ENCODE measurements at places on chromosomes 2 and 18.

GRCh38 chr2:233082931-233083755, 23.0 kb downstream of the INPP5D start:
- DNase-seq: no peak

DNA sequence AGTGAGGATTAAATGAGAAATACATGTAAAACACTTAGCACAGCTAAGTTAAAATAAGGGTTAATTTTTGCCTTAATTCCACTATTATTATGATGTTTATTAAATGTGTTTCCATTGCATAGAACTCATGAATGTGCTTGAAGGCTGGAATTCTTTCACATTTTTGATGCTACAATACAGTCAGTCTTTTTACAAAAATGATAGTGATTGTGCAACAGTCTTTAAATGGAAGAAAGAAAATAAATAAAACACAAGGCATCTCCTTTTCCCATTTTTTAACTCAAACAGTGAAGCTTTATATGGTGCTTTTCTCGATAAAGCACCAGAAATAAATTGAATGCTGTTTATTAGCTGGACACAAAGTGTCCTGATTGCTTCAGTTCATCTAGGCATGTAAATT, 123.9 kb downstream of the MAP2 start:
- no peak for DNase-seq

- no peak for DNase-seq
Observed at GRCh38 chr18:3593381-3593903, 143.5 kb downstream of the TGIF1 start.

- DNase-seq: no peak
Observed at GRCh38 chr18:80223581-80224148, 23.6 kb downstream of the PARD6G start.

DNA sequence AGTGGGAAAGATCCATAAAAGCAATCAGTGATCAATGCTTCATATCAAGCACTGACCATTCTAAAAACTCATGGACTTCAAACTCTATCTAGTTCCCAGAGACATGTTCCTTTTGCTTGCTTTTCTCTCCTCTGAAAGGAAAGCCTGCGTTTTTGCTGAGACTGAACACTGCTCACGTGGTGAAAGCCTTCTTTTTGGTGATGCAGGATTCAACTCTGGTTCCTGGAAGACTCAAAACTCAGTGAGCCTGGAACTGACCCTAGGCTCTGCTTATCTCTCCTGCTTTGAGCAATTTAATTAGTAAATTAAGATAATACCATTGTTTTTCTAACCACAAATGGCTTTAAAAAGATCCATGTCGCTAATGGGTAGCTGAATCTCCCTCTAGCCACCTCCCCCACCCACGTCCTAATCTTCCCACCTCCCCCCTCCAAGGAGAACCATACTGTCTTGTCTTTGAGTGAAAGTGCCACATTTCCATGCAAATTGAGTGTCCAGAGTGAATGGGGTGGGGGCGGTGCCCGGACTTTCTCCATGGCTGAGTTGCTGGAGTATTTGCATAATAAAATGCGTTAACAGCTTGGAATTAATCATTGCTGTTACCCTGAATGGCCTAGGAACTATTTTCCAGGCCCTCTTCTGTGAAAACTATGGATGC, 130.5 kb downstream of the BCL11A start:
- no peak for DNase-seq

DNA sequence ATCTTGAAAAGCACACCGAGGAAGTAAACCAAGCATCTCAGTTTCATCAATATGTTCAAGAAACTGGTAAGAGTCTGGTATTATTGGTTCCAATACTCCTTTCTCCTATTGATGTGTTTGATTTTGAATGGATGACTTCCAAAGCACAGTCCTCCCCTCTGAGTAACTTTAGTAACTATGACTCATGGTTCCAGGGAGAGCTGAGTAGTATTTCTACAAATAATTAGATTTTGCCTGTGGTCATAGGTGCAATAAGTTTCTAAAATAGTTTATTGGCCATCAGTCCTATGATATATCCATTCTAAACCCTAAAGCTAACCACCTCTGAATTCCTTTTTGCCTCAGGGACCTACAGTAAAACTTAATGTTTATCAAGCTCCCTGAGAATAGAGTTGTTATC, 352.4 kb downstream of the XIRP2 start:
- DNase-seq: no peak

DNA sequence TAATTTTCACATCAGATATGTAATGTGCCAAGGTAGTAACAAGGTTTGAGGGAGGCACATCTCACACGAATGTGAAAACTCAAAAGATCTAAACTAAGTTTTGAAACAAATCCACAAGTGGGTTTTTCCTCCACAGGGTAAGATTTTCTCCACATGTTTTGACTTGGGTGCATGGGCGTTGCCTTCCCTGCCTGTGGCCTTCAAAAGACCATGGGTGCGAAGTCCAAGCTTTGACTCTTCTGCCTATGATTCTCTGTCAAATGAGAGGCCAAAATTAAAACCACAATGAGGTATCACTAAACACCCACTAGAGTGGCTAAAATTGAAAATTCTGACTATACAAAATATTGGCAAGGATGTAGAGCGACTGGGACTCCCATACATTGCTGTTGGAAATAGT, 30.7 kb downstream of the NIFK start:
- DNase-seq: no peak

GRCh38 chr2:27182346-27182745, 29.5 kb upstream of the ATRAID start:
- DNase-seq: no peak

GRCh38 chr2:166088634-166089033, 39.2 kb downstream of the SCN1A start:
- DNase-seq: no peak

DNA sequence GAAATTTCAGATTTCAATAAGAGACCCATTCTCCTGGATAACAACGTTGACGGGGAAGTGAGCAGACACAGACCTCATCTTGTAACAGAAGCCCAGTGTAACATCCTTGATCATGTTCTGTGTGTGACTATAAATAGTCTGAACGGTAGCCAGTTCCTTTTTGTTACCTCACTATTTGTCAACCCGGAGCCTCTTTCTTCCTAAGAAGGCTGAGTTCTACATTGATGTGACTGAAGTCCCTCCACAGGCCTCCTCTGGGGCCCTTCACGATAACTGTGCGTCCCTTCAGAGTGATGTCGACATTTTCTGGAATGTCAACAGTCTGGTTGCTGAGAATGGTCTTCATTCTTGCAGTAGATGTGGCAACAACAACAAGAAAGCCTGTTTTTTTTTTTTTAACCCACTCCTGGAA, 6.3 kb upstream of the PLEKHM3 start:
- no peak for DNase-seq

- no peak for DNase-seq
Observed at GRCh38 chr2:18790509-18791171, 201.3 kb upstream of the NT5C1B start.

GRCh38 chr18:69998523-69998987, 50.9 kb upstream of the CD226 start:
- no peak for DNase-seq

DNA sequence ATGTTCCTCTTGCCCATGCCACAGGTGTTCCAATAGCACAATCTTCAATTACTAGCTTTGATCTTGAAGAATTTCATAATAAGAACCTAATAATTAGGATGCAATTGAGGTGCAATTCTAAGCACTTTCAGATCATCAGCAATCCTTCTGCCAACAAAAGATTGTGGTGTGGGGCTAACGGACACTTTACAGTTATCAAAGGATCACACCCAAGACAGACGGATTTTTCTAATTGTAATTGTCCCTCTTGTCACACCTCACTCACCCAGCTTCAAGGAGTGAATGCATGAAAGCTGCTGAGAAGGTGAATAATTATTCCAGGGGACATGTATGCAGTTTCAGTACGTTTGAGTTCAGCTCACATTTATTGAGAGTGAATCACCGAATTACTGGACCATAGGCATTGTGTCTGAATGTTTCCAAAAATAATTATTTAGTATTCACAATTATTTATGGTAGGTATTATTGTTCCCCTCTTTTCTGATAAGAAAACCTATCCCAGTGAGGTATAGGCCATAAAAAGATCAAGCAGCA, 438.5 kb upstream of the TRIB2 start:
- no peak for DNase-seq

DNA sequence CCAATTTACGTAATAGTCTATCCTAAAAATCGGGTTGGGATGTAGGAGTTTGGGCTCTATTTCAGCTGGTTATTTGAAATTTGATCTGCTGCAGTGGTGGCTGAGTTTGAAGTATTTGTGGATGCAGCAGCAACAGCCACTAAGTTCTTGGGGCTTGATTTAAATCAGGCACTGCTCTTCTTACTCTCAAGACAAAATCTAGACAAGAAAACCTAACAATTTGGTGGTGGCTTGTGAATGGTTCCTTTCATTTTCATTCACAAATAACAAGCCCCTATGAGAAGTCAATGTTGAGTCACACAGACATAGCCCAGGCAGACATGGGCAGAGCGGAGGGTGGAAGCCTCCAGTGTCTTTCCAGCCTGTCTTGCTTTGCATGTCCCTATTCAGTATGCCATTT, 199.3 kb downstream of the LTBP1 start:
- DNase-seq: no peak

DNA sequence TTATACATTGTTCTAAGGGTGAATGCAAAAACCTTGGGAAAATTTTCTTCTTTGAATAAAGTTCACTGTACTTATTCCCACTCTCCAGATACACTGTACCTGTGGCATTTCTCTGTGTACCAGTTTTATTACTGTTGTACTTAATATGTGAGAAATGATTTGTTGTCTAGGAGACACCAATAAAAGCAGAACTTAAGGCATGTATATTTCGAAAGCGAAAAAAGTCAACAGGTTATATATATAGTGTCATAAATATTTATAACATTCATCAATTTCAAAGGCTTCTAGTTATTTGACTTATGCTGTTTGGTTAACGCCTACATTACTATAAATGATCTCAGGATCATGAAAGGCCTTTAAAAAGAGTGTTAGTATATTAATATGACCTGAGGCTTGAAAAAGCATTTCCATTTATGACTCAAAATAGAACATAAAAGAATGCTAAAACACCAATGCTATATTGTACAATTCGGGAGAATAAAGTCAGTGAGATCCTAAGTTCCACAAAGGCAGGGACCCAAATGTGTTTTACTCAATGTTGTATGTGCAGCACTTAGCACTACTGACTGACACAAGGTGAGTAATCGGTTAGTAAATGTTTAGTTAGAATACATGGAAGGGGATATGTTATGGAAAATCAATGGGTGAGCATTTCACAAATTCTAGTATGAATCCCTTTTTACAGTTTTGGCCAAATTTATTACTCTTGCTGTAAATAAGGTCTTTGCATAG, 32.2 kb upstream of the HNRNPA3 start:
- no peak for DNase-seq

GRCh38 chr2:43787895-43788294, 14.1 kb downstream of the DYNC2LI1 start:
- DNase-seq: no peak

DNA sequence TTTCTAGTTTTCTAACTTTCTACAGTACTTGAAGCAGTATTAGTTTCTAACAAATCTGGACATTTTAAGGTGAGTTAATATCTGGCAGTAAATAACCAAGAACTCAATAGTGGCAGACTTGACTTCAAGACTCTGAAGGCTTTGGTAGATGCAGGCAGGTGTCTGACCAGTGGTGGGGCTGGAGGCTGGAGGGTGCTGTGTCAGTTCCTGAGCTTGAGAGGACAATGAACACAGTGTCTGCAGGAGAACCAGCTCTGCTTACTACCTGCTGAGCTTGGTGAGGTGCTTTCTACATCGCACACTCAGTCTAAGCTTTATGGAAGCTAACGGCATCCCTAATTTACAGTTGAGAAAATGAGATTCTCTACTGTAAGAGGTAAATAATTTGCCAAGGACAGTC, 21.2 kb downstream of the ALLC start:
- no peak for DNase-seq

GRCh38 chr2:215727507-215728503, 285.5 kb downstream of the MREG start:
- no peak for DNase-seq

DNA sequence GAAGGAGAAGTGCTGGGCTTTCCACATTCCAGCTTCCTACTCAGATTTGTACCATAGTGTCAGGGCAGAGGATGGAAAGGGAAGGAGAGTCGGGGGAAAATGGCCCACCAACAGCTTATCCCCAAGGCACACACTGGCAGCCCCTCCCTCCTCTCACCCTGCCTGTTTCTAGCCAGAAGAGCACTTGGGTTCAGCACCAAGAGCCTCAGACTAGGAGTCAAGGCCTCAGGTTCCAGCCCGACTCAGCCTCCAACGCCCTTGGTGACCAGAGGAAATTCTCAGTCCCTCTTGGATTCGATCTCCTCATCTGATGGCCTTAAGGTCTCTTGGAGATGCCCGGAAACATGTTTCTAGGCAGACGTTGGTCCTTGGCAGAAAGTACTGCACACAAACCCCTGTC, 53.9 kb downstream of the TNS1 start:
- DNase-seq: no peak
